ENCODE measurements at places on chromosomes 1 and 21.

GRCh38 chr1:12798911-12799310 is 7.7 kb downstream of the PRAMEF1 start:
- DNase-seq = no peak

GRCh38 chr1:205672395-205672889 is 7.9 kb downstream of the SLC45A3 start:
- DNase-seq = no peak

DNA sequence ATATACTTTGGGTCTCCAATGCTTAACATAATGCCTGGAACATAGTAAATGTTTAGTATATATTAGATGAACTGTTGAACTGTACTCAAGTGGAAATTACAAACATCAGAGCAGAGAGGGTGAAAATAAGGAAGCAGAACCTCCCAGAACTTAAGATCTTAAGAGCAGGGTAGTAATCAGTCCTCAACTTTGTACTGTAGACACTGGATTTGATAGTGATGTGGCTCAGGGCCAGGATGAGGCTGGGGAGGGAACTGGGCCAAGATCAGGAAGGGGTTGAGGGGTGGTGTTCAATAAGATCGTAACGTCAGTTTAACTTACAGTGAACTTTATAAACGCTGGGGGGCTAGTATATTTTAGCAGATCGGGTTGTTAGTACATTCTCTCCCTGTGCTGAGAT is 15.4 kb downstream of the MPZL1 start:
- no peak for DNase-seq

DNA sequence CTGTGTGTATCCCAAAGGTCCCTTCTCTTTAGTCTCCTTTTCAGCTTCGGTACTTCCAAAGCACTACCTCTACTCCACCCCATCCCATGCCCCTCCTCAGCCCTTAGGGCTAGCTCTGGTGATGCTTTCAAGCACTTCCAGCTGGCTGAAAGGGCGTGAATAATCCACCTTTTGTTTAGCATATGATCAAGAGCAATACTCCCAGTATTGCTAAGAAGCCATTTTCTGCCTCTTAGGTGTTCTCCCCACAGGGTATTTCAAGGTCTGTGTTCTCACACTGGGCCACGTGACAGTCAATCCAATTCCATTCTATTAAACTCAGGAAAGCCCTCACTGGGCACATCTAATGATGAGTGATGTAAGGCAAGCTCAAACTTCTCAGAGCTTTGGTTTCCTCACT is 298.5 kb upstream of the PROX1 start:
- DNase-seq = no peak

GRCh38 chr1:153888533-153888932 is 34.2 kb downstream of the GATAD2B start:
- peak; percentile 63 for DNase-seq

GRCh38 chr1:25477448-25478034 is 46.8 kb downstream of the MACO1 start:
- no peak for DNase-seq

- no peak for DNase-seq
Observed at GRCh38 chr1:42793824-42794223, 9.0 kb downstream of the TMEM269 start.

DNA sequence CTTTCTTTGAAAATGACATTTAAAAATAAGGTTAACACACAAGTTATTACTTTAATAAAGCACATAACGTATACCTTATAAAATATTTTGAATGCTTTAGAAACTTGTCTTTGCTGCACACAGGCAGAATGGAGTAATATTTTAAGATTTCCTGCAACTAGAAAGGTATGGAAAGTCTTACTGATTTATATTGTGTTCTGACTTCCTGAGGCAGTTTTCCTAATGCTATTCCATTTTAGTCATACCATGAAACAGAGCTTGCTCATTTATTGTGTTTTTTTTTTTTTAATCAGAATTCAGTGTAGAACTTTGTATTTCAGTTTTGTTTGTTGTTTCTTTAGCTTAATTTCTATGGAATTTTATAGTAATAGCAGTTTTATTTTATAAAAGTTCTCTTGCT is 60.9 kb upstream of the S1PR1 start:
- DNase-seq = no peak

DNA sequence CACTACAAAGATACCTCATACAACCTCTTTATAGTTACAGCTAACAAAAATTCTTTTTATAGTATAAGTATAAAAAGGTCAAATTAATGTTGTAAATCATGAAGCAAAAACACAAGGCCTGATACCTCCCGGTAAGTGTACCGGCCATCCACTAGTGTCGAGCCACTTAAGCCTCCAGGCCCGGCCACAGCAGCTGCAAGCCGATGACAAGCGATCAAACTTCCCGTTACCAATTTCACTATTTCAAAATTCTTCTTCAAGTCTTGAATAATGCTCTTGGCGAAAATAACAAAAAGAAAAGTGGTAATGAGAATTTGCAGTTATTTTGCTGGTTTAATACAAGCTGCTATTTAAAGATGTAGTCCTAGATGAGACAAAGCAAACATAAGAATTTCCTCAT is 67.6 kb downstream of the USP24 start:
- DNase-seq = peak; percentile 57

- peak; percentile 94 for DNase-seq
Observed at GRCh38 chr1:20786253-20787028, 666 bp downstream of the HP1BP3 start.

DNA sequence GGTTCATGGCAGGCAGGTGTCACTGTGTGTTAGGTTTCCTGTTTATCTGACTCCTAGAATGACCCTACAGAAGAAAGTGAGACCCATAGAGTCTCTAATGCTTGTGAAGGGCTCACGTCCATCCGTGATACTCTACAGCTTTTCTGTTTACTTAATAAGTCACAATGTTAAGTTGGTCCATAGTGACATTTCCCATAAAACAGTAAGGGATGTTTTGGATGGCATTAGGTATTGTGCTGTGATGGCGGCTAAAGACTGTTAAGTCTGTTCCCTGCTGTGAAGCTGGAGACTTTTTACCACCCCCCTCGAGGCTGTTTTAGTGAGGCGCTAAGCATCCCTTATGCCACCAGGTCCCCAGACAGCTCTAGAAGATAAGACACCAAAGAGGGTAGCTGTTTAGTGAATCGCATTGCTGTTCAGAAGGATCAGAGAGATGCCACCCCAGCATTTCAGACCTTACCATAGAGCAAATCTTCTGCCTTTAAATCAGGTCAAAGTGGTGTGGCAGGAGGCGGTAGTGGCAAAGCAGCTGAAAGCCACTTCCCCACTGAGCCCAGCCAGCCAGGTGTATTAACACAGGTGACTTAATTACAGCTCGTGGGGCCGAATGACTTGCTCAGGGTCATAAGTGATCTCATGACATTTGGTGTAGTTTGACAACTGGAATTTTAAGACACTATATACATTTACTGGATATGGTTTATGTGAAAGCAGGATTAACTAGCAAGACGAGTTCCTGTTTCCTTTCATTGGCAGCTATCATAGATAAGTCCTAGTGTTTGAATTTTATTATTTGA is 25.0 kb downstream of the SLC37A1 start:
- no peak for DNase-seq

GRCh38 chr21:31110430-31110829 is 72.2 kb upstream of the KRTAP19-8 start:
- DNase-seq = no peak

DNA sequence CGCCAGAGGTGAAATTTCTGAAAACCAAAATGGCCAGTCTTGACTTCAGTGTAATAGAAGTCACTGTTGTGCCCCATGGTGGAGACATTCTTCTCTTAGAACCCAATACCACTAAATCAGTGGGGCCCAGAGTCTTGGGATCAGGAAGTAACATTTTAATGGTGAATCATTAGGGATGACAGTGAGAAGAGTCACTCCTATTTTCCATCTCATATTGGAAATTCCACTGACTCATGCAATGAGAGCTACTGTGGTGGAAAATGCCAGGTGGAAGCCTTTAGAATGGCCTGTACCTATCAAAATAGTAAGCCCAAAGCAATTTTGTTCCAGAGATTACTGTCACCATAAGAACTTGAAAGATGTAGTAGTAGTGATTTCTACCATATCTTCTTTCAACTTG is 20.6 kb upstream of the PPM1J start:
- no peak for DNase-seq

DNA sequence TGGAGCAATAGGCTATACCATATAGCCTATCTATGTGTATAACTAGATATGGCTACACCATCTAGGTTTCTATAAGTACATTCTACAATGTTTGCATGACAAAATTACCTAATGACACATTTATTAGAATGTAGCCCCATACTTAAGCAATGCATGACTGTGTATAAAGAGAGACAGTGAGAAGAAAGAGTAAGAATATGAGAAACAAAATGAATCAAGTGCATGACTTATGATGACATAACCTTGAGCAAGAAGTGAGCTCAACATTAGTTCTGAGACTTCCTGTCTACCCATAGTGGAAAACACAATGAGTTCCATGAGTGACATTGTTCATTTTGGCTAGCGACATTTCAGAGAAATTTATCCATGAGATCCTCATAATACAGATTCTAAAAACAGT is 10.1 kb downstream of the SLC44A5 start:
- no peak for DNase-seq

GRCh38 chr1:165876121-165876520 is 48.7 kb downstream of the UCK2 start:
- DNase-seq = no peak

DNA sequence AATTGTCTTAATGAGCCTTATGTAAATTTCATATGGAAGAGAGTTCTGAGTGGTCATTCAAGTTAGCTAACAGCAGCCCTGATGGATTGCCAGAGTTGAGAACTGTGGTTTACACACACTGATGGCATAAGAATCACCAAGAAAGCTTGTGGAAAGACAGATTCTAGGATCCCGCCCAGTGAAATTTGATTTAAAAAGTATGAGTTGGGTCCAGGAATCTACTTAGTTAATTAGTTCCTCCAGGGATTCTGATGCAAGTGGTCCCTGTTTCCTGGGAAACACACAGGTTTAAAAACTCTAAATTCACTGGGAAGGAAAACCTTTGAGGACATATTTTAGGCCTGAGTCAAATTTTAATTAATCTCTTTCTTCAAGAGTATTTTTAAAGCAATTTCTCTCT is 144.3 kb downstream of the NTPCR start:
- DNase-seq = no peak

- DNase-seq = no peak
Observed at GRCh38 chr1:176211396-176212165, 4.5 kb upstream of the COP1 start.

GRCh38 chr1:97925151-97925550 is 4.3 kb upstream of the DPYD start:
- no peak for DNase-seq

GRCh38 chr1:8586438-8586837 is 231.0 kb downstream of the RERE start:
- no peak for DNase-seq

DNA sequence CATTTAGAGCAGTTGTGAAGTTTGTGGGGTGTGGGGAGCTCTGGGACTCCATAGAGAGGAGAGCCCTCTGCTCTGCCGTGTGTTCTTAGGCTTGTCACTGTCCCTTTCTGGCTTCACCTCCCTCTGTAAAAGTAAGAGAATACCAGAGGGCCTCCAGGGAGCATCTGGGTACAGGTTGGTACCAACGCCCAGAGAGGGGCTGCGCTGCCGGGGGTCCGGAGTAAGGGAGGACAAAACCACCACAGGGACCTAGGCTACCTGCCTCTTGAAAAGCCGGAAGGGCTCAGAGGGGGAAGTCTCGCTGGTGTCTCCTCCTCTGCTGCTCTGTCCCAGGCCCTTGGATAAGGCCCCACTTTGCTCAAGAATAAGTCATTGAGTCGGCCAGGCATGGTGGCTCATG is 3.1 kb upstream of the TINAGL1 start:
- no peak for DNase-seq

DNA sequence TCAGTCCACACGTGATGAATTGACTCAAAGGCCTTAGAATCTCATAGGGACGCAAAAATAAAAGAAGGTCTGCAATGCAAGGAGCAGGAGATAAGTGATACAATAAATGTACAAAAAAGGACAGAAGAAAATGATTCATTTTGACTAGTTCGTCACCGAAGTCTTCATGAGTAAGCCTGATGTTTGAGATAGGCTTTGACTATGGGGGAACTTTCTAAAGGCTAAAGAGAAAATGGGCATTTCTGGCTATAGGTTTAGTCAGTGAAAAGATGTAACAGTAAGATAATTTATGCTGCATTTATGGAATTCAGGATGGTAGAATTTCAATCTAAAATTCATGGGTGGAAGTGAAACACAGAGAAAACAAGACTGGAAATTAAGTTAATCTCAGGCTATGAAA is 163.0 kb downstream of the ADGRL4 start:
- no peak for DNase-seq

GRCh38 chr21:26837539-26837938 is 7.7 kb downstream of the ADAMTS1 start:
- no peak for DNase-seq

- no peak for DNase-seq
Observed at GRCh38 chr1:213623064-213623581, 364.6 kb upstream of the PROX1 start.

GRCh38 chr1:39788758-39789570 is at the start of gene BMP8B:
TSS of gene BMP8B (minus strand) at chr1:39788865. CDS start at chr1:39788485, 380 bp downstream.
- DNase-seq = peak; percentile 43

- no peak for DNase-seq
Observed at GRCh38 chr1:176693697-176694329, 230.8 kb downstream of the PAPPA2 start.

GRCh38 chr1:22826604-22827580 is 116.3 kb downstream of the EPHB2 start:
- no peak for DNase-seq

- peak; percentile 57 for DNase-seq
Observed at GRCh38 chr1:152461544-152461943, 47.5 kb upstream of the CRNN start.

GRCh38 chr1:54229281-54229891 is 29.4 kb downstream of the MRPL37 start:
- peak; percentile 74 for DNase-seq

GRCh38 chr1:9731561-9731960 is 80.0 kb downstream of the PIK3CD start:
- DNase-seq = no peak

DNA sequence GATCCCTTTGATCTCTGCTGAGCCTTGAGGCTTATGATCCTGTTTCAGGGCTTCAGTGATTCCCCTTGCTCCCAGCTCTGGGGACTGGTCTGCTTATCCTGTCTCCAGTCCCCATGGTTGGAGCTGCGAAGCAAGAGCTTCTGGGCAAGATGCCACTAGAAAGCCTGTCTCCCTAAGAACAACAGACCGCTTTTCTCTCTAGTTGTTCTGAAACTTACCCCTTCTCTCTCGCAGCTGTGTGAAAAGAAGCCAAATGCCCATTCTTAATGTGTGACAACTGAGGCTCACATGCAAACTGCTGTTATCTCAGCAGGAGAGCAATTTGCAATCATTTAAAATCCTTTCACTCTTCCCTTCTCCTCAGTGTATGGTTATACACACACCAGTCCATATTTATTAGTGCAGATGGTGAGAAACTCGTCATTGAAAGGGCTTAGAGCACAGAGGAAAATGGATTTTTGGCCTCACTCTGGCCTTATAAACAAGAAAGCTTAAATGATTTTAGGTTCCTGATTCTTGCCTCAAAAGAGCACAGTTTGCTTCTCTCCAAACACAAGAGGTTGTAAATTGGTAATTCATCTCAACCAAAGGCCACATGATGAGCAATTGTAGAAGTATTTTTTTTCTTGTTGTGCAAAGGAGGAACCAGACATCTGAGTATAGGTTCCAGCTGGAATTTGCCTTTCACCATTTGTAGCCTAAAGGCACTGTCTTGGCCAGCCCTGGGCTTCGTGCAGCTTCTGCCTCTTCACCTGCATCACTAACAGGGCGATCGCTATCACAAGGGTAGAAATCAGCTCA is 179.2 kb upstream of the LMO4 start:
- no peak for DNase-seq
